Esophagus squamous epithelium (tissue), 5 donors: ENCODE measurements at places on chromosomes 13 and 19. TPM values are rescaled to one million over a fixed set of nuclear protein-coding genes. Genes with fewer than 3 reads are reported as not detected.

FUT2 gene
- 12.2 TPM for total RNA-seq

BEST2 gene
- not detected for total RNA-seq

DNAAF3 gene
- total RNA-seq = 1.1 TPM

LRRC63 gene
- total RNA-seq = not detected

SYNGR4 gene
- not detected for total RNA-seq

PRODH2 gene
- not detected for total RNA-seq

ANKRD24 gene
- total RNA-seq = 0.19 TPM

GRCh38 chr13:41533266-41534052 is 76.1 kb downstream of the RGCC start:
- DNase-seq = no peak
- H3K36me3 ChIP-seq = no peaks in the 10 kb centered on the region
- no peak overlapping the region for H3K27ac ChIP-seq
- no peaks in the 10 kb centered on the region for H3K27me3 ChIP-seq
- H3K4me1 ChIP-seq = no peaks in the 10 kb centered on the region
- no peak overlapping the region for H3K4me3 ChIP-seq

- no peaks in the 10 kb centered on the region for H3K36me3 ChIP-seq
- H3K27me3 ChIP-seq = no peaks in the 10 kb centered on the region
- H3K4me1 ChIP-seq = peaks cover 6% of the 10 kb centered on the region
- H3K4me3 ChIP-seq = no peak overlapping the region
- no peak for DNase-seq
These were observed 204.7 kb downstream of the FGF14 start for GRCh38 chr13:102197193-102197592.

- DNase-seq = no peak
- peaks cover 15% of the 10 kb centered on the region for H3K27me3 ChIP-seq
- peaks cover 20% of the 10 kb centered on the region for H3K4me1 ChIP-seq
- H3K27ac ChIP-seq = no peak overlapping the region
- H3K36me3 ChIP-seq = no peaks in the 10 kb centered on the region
These were observed 8.3 kb upstream of the SHISA7 start for GRCh38 chr19:55451163-55451964.

GRCh38 chr19:9323919-9324583 is at the start of gene ZNF559:
Gene ZNF559 (plus strand): TSS chr19:9324179. CDS start chr19:9338550, 14,371 bp downstream.
- H3K27me3 ChIP-seq = no peaks in the 10 kb centered on the region
- peaks cover 8% of the 10 kb centered on the region for H3K4me1 ChIP-seq
- peaks cover 21% of the 10 kb centered on the region for H3K36me3 ChIP-seq
- H3K4me3 ChIP-seq = peak within 1 kb of the TSS; percentile 86
- peak within 1 kb of the TSS; percentile 91 for H3K27ac ChIP-seq

- DNase-seq = no peak
- no peak overlapping the region for H3K27ac ChIP-seq
- H3K36me3 ChIP-seq = no peaks in the 10 kb centered on the region
- H3K4me1 ChIP-seq = peaks cover 18% of the 10 kb centered on the region
- no peaks in the 10 kb centered on the region for H3K27me3 ChIP-seq
These were observed 474.5 kb upstream of the NBEA start for GRCh38 chr13:34467450-34468083.
